ENCODE measurements at places on chromosomes 7 and 10.

- no peak for DNase-seq
Measured at GRCh38 chr7:19709249-19709578, 377 bp upstream of the POLR1F start.

DNA sequence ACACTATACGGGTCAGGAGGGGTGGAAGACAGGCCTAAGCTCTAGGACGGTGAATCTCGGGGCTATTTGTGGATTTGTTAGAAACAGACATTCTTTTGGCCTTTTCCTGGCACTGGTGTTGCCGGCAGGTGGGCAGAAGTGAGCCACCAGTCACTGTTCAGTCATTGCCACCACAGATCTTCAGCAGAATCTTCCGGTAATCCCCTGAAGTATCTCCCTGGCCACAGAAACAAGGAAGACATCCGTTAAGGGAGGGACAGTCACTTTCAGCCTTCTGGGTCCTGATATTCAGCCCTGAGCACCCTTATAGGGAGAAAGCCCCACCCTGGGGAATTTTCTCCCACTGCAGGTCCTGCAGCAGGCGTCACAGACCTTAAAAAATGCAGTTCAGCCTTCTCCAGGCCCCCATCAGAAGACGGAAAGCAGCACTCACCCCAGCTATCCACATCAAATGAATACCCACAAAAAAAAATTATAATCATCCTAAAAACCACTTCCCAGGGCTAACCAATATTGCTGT lies 23.2 kb downstream of the PLAC9 start:
- no peak for DNase-seq

GRCh38 chr7:28570113-28570969 lies 158.0 kb downstream of the CREB5 start:
- DNase-seq = no peak

DNA sequence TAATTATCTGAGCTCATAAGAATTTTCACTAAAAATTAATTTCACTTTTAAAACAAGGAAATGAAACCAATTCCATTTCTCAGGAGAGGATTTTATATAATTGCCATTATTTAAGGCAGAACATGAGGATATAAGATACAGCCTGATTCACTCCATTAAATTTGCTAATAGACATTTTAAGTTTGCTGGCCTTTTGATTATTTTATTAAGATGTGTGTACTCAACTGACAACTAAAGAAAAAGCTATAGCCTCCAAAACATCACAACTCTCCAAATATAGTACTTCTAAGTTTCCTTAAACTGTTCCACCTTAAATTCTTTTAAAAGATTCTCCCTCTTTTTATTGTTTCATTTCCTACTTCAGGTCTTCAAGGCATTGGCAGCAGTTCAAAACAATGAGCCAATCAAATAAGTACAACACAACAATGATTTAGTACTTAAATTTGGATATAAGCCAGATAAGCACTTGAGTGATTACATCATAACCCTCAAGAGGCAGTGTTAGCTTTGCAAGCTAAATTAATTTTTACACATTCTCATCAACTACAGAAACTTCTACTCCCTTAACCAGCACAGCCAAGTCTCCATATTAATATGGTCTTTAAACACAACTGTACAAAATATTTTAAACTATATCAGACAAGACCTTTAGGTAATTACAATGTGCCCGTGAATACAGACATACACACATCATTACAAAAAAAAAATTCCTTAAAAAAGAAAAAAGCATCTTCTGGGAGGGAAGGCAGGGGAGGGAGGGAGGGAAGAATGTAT lies 121.8 kb downstream of the KMT2C start:
- peak; percentile 88 for DNase-seq

DNA sequence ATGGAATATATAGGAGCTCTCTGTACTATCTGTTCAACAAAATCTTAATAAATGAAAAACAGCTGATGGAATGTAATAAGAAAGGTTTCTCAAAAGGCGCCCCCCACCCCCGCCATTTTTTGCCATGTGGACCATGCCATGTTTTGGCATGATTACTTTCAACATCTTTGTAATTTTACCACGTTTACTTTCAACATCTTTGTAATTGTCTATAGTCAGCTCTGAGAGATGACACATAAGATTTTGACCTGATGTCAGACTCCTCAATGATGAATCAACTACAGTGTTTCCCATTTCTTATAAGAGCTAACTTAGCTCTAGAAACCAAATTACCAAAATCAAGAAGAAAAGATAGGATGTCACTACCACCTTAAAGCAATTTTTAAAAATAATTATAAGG lies 144.9 kb upstream of the AHR start:
- DNase-seq = peak; percentile 82

- no peak for DNase-seq
Measured at GRCh38 chr7:1427064-1427657, 32.1 kb downstream of the MICALL2 start.

DNA sequence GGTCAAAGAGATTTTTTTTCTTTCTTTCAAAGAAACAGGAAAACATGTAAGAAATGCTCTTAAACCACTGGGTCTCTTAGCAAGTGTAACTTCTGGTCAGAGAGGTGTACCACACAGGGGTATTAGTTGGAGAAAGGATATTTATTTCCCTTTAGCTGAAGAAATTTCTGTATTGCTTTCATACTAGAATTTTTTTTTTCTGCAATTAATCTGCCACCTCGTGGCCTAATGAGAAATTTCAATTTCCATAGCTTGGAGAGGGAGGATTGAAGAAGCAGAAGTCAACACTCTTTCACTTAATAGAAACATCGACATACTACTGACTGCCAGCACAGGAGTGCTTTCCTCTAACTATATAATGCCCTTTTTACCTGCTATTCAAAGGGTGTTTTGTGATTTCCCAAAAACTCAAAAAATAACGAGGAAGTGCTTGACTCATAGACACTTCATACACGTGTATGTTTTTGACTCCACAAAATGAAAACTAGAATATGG lies 177.6 kb upstream of the NAMPT start:
- DNase-seq = peak; percentile 70

DNA sequence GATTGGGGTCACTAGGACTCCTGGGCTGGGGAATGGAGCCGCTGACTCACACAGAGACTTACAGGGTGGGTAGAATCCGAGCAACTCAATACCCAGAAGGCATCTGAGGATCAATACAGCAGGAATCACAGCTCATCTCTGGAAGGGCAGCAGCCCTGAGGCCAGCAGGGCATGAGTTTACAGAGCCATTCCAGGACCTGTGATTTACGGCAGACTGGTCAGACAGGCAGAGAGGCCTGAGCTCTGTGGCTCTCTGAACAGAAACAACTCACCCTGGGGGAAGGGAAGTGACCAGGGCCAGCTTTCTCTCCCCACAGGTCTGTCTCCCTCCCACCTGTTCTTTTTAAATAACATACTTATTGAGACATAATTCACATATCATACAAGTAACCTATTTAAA lies 88.2 kb upstream of the CXCL12 start:
- no peak for DNase-seq

GRCh38 chr10:76172020-76172419 lies 740.6 kb downstream of the LRMDA start:
- DNase-seq = no peak

DNA sequence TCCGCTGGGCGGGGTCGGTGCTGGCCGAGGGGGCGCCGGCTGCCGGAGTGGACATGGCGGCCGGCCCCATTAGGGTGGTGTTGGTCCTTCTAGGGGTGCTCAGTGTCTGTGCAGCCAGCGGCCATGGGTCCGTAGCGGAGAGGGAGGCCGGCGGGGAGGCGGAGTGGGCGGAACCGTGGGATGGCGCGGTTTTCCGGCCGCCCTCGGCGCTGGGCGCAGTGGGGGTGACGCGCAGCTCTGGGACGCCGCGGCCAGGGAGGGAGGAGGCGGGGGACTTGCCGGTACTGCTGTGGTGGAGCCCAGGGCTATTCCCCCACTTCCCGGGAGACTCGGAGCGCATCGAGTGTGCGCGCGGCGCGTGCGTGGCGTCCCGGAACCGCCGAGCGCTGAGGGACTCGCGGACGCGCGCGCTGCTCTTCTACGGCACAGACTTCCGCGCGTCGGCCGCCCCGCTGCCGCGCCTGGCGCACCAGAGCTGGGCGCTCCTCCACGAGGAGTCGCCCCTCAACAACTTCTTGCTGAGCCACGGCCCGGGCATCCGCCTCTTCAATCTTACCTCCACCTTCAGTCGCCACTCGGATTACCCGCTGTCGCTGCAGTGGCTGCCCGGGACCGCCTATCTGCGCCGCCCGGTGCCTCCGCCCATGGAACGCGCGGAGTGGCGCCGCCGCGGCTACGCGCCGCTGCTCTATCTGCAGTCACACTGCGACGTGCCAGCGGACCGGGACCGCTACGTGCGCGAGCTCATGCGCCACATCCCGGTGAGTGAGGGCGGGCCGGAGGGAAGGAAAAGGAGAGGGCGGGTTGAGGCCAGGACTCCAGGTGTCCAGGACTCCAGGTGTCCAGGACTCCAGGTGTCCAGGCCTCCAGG lies 9.3 kb upstream of the CHCHD1 start:
- peak; percentile 90 for DNase-seq

DNA sequence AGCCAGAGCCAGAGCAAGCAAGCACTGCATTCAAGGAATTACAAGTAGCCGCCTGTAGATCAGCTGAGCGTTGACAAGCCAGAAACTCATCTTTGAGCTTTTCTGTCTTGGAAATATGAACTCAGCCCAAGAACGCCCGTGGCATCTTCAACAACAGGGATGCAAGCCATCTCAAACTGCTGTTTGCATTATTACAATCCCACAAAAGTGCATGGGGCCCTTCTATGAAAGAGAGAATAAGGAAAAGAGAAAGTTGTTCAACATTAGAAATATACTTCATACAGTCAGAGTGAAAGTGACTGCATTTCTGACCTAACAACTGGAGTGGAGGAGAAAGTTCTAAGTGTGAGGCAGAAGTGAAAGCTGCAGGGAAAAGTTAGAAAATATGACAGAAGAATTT lies 6.5 kb downstream of the SGCE start:
- DNase-seq = peak; percentile 17

GRCh38 chr10:132253092-132253687 lies 54.6 kb downstream of the STK32C start:
- DNase-seq = no peak

GRCh38 chr7:70384891-70385290 lies 747.1 kb upstream of the GALNT17 start:
- DNase-seq = no peak

All from suppressor macrophage treated with lipopolysaccharide for 4 hours (primary cell).